ENCODE measurements at places on chromosomes 6 and 20. TPM values are rescaled to one million over a fixed set of nuclear protein-coding genes. Genes with fewer than 3 reads are reported as not detected.

DNA sequence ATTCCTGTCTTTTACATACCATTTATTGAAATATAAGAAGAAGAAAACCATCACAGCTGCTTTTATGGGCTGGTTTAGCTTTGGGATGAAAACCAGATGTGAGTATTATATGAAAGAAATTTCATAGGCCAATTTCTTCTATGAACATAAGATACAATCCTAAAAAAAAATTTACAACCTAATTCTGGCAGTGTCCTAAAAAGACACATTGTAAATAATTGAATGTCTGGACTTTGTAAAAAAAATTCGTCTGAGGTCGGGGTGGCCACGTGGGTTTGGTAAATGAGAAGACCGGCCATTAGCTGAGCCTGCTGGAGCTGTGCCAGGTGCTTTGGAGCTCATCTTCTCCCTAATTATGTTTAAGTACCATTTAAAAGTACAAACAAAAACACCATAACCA lies 26.8 kb downstream of the DACT2 start:
- DNase-seq: no peak

GRCh38 chr20:63980317-63980805 lies 571 bp upstream of the PRPF6 start:
- no peak for DNase-seq

- no peak for DNase-seq
Measured at GRCh38 chr6:104281370-104281769, 578.3 kb downstream of the HACE1 start.

GRCh38 chr6:11101417-11101816 lies 7.8 kb downstream of the SMIM13 start:
- DNase-seq: no peak

- no peak for DNase-seq
Measured at GRCh38 chr6:40794586-40794985, 207.4 kb upstream of the LRFN2 start.

GRCh38 chr6:12069891-12070529 lies 57.9 kb downstream of the HIVEP1 start:
- DNase-seq: no peak

GRCh38 chr6:130070792-130071191 lies 52.4 kb downstream of the L3MBTL3 start:
- no peak for DNase-seq

GRCh38 chr6:43453831-43454230 lies 1.5 kb downstream of the DLK2 start:
- no peak for DNase-seq

- DNase-seq: no peak
Measured at GRCh38 chr6:108423982-108424705, 129.3 kb downstream of the AFG1L start.

DNA sequence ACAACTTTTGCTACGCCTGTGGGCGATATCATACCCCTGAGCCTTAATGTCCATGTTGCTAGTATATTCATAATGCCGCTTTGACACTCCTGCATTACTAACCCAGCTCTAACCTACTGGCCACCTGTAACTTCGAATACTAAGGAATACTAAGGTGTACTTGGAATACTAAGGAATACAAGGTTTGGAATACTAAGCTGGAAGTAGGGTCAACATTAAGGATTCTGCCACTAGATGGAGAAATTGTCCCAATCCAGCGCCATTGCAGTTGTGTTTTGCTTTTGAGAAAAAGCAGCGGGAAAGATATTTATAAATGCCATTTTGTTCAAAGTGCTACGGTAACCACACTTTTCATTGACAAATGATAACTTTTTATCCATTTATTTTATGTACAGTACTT lies 10.7 kb downstream of the TBXT start:
- no peak for DNase-seq

GRCh38 chr6:118578617-118579016 lies 30.5 kb downstream of the PLN start:
- DNase-seq: no peak

GRCh38 chr20:63090682-63091571 lies 84.2 kb upstream of the BHLHE23 start:
- DNase-seq: peak; percentile 1

Gene NSFL1C
- 57.7 TPM for total RNA-seq

Gene FOXA2
- total RNA-seq: not detected
